A673 (cell line): ENCODE measurements at places on chromosomes 7 and 10. TPM values are rescaled to one million over a fixed set of nuclear protein-coding genes. Genes with fewer than 3 reads are reported as not detected.

PMS2 gene
- 14.6 and 16.8 TPM in 2 replicates for total RNA-seq

PLXDC2 gene
- 69.6 and 74.8 TPM in 2 replicates for total RNA-seq

CREB5 gene
- total RNA-seq = 7.1 and 10.3 TPM in 2 replicates

BCAP29 gene
- 30.3 and 32.0 TPM in 2 replicates for total RNA-seq

- no peaks in the 10 kb centered on the region for H3K4me1 ChIP-seq
- no peaks in the 10 kb centered on the region for H3K36me3 ChIP-seq
- H3K27ac ChIP-seq = no peak overlapping the region
- peaks cover 5% of the 10 kb centered on the region for H3K27me3 ChIP-seq
- no peak for DNase-seq
- no peak overlapping the region for H3K4me3 ChIP-seq
Observed at GRCh38 chr10:122311716-122312115, 40.6 kb downstream of the BTBD16 start.

- H3K27ac ChIP-seq = no peak overlapping the region
- no peaks in the 10 kb centered on the region for H3K36me3 ChIP-seq
- no peak for DNase-seq
- no peaks in the 10 kb centered on the region for H3K4me1 ChIP-seq
- H3K27me3 ChIP-seq = no peaks in the 10 kb centered on the region
Observed at GRCh38 chr7:14040528-14040927, 51.1 kb upstream of the ETV1 start.

- H3K27ac ChIP-seq = no peak overlapping the region
- no peaks in the 10 kb centered on the region for H3K36me3 ChIP-seq
- no peak for DNase-seq
- no peak overlapping the region for H3K4me3 ChIP-seq
- no peaks in the 10 kb centered on the region for H3K4me1 ChIP-seq
- H3K27me3 ChIP-seq = no peaks in the 10 kb centered on the region
Observed at GRCh38 chr7:55212176-55212575, 153.0 kb upstream of the LANCL2 start.

DNA sequence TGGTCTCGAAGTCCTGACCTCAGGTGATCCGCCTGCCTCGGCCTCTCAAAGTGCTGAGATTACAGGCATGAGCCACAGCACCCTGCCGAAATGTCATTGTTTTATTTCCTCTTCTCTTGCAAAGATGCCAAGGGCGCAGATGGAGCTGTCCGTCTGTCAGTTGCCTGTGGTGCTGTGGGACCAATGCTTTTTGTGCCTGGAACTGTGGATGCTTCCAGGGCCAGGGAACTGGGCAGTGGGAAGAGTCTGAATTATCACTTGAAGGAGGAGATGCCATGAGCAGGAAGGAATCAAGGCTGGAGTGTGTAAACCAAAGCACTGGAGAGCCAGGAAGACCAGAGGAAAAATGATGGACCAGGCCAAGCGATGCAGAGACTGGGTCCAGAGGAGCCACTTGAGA is 459.9 kb downstream of the GALNT17 start:
- no peak overlapping the region for H3K4me3 ChIP-seq
- no peak overlapping the region for H3K27ac ChIP-seq
- no peaks in the 10 kb centered on the region for H3K4me1 ChIP-seq
- no peaks in the 10 kb centered on the region for H3K27me3 ChIP-seq
- no peaks in the 10 kb centered on the region for H3K36me3 ChIP-seq

DNA sequence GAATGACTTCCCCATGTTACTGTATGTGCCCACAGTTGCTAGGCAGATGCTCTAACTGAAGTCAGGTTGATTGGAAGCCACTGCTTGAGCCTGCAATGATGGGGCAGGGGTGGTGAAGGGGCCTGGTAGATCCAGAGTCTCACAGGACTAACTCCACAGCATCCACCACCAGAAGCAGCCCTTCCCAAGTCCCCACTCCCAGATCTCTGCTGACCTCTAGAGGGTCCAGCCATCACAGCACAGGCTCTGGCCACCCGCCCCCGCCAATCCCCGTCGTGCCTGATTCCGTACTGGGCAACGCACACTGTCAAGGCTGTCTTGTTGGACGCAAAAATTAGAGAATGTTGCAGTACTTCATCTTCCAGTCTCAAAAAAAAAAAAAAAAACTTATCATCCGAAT is 136.8 kb upstream of the PDE1C start:
- H3K36me3 ChIP-seq = no peaks in the 10 kb centered on the region
- H3K27me3 ChIP-seq = peaks cover 48% of the 10 kb centered on the region
- no peaks in the 10 kb centered on the region for H3K4me1 ChIP-seq
- no peak overlapping the region for H3K27ac ChIP-seq

DNA sequence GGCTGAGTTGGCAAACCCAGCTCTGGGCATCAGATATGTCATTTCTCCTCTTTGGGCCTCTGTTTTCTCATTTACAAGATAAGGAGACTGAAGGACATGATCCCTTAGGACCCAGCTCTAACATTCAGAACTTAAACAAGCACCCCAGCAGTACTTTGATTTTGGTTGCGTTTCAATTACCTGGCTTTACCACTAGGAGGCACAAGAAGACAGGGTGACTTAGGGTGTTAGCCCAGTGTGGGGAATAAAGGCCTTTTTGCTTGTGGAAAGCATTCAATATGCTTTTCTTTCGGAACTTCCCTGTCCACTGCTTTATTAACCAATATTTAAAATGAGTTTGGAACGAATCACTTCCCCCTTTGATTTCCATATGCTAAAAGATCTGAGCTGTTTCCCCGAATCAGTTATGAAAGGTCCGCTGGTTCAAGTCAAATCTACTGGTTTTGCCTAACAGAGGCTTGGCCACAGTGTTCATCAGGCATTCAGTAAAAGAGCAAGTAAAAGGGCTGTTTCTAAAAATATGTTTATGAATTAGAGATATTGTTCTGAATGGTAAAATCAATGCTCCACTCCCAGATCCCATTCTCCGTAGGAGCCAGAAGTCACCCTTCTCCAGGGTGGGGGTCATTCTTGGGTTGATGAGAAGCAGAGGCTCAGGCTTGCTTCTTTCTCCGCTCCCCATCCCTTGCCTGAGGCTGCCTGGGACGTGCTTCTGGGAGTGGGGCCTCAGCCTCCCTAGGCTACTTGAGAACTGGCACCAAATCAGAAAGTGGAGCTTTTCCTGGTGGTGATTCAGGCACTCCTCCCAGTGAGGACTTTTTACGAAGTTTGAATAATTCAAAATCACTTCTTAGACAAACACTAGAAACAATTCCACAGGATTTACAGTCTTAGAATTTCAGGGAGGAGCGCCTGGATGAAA is 105.5 kb downstream of the MYOF start:
- H3K4me3 ChIP-seq = no peak overlapping the region
- H3K36me3 ChIP-seq = no peaks in the 10 kb centered on the region
- H3K27me3 ChIP-seq = no peaks in the 10 kb centered on the region
